IPS DF 19.7 (cell line): ENCODE measurements at places on chromosomes 5 and 9.
A peak's percentile ranks its signal among the peaks of the same experiment; 100 is the strongest.

DNA sequence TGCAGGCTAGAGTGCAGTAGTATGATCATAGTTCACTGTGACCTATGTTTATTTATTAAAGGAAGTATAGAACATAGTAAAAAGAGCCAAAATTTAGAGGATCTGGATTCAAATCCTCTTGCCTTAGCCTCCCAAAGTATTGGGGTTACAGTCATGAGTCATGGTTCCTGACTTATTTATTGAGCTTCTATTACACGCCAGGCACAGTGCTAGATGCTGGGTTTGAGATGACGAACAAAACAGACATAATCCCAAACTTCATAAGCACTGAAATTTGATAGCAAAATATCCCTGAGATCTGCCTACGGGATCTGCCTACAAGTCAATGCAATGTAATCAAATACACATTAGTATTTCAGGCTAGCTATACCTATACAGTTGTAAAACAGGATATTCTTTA is 2.5 kb downstream of the KIAA0825 start:
- DNase-seq: no peak

GRCh38 chr5:150647275-150648251 is 7.1 kb downstream of the SYNPO start:
- DNase-seq: no peak

DNA sequence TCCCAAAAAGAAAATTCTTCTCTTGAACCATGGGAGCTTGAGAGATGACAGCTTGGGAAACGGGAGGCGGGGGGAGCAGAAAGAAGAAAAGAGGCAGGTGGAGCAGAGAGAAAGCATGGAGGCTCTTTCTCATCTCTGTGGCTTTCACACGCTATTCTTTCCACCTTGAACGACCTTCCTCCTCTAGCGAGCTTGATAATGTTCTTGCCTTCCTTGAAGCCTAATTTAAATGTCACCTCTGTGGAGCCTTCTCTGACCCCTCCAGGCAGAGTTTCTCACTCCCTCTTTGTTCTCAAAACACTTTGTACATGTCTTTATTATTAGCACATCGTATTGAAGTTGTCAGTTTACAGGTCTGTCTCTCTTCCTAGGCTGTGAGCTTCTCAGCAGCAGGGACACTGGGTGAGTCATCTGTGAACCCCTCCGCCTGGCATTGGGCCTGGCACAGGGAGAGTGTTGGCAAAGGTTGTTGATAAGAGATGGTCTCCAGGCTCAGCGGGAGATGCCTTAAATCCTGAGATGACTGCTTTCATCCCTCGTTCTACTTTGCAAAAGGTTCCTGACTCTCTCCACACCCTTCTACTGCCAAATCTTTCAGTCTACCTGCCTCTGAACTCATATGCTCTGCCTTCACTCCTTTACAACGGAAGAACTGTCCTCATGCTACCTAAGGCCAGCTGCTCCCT is 14.1 kb upstream of the STRBP start:
- no peak for DNase-seq

GRCh38 chr9:136840877-136841645 is 1.2 kb upstream of the AJM1 start:
- DNase-seq: no peak

DNA sequence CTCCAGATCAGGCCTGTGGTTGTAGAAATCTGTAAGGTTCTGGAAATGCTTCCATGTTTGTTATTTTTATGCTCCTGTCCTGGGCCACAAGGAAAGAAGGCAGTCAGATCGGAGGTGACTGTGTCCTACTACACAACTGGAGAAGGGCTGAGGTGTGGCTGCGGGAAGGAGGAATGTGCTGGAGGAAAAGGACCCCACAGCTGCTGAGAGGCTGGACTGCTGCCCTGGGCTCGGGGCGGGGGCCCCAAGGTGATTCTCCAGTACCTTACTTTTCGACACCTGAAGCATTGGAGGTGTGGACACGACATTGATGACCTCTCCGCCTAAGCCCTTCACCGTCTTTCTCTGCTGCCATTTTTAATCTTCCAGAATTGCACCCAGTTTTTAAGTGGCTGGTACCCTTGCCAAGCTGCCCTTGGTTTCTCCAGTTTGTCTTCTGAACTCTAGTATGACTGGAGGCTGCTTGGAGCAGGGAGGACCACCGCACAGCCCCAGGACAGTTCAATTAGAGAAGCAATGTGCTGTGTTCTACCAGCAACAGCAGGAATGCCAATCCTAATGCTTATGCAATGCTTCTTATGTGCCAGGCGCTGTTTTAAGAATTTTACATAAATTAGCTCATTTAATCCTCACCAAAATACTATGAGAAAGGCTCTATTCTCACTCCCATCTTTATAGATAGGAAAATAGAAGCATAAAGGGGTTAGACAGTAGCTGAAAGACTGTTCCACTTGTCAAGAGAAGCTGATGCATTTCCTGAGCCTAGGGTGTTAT is 13.5 kb upstream of the ANKRD33B start:
- DNase-seq: no peak

DNA sequence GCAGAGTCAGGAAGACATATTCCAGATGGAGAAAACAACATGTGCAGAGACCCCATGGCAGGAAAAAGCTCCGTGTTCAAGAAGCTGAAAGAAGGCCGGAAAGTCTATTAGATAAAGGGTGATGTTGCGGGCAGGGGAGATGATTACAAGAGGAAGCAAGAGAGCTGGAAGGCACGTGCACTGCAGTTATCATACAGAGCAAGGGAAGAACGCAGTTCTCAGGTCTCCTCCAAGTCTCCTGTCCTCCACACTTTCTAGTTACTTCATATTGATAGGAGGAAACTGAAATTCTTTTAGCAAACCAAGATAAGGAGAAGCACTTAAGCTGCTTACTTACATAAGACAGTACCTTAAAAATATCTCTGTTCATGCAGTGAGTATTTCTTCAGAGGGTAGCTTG is 58.3 kb upstream of the PLPP6 start:
- no peak for DNase-seq

GRCh38 chr5:150778517-150779396 is at the start of gene SMIM3:
TSS of gene SMIM3 (plus strand) at chr5:150778757. CDS start at chr5:150795441, 16,684 bp downstream.
- no peak for DNase-seq

DNA sequence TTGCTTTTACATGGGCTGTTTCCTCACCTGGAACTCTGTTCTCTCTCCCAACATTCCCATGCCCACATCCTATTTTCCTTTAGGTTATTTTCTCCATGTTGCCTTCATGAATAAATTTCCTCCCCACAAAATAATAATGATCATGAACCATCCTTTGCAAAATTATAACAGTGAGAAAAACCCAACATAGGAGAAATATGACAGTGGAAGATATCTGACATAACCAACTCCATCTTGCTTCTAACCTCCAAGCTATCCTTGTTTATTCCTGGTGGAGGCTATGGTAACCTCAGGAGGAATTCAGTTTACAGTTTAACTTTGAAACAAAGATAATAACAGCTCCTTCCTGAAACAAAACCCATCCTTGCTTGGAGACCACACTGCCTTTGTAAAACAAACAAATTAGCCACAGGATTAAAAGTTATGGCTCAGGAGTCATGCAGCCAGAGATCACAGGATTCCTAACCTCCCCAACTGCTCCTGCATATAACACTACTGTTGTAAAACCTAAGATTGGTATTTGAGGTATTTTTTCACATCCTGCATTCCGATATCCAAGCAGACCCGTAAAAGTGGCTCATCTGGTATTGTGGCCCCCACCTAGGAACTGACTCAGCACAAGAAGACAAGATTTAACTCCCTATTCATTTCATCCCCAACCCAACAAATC is 212.4 kb downstream of the TRIM32 start:
- DNase-seq: peak; percentile 45

DNA sequence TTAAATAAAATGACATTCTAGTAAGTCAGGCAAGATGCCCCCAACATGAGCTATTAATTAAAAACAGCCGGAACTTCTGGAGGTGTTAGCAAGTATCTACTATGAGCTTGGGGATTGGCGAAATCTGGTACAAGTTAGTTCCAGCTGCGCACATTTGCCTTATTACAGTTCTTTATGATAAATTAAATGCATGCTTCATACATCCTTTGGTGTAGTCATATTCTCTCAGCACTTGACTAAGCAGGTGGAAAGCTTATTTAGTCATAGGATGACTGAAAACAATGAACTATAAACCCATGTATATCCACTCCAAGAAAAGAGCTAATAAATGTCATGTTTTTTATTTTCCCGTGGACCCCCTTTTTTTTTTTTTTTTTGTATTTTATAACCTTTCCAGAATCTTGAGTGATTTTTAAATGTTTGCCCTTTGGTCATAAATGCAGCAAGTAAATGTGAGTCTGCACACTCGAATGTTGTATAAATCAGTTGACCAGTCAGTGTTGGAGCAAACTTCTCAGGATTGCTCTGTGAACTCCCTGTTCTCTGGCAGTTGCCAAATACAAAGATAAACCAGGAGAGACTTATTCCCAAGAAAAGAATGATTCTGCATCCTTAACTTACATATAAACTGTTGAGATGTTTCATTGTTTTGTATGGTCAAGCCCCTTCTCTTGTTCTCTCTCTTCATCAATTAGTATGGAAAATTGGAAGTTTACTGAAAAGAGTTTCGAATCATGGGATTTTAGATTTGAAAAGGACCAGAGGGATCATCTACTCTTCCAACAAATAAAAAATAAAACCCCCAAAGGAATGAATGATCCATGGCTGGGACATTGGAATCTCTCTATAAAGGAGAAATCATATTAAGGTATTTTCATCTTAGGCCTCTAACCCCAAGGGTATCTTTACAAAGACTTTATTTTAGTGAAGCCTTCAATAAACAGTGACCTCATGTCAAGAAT is 38.3 kb downstream of the PIK3R1 start:
- no peak for DNase-seq
